GM23248 (cell line): ENCODE measurements at places on chromosomes 11 and 22.
A peak's percentile ranks its signal among the peaks of the same experiment; 100 is the strongest.

DNA sequence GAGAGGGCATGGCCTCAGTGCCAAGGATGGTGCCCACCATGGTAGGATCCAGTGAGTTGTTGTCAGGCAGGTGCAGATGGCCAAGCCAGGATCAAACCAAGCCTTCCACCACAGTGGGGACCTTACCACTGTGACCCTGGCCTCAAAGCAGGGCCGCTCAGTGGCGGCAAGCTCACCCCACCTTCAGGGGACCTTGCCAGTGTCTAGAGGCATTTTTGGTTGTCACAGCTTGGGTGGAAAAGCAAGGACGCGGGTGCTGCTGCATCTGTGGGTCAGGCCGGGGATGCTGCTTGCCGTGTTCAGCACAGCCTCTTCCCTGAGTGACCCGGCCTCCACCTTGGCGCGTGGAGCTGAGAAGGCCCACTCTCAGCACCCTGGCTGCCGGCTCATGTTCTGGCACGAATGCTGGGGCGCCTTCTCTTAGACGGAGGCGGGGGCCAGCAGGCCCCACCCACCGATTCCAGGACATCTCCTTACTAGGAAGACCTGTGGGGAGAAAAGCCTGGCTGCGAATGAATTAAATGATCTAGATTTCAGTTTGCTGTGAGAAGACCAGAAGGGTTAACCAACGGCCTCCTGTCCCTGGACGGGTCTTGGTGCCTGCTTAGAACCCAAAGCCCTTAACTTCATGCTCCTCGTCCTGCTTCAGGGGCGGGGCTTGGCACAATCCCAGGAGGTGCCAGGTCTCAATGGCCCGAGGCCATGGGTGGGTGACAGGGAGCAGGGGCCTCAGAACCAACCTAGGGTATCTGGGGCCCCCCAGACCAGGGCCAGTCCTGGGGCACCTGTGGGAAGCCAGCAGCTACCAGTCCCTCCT, 18.9 kb downstream of the TRMU start:
- no peak for DNase-seq

GRCh38 chr11:32333320-32333991, 101.9 kb downstream of the WT1 start:
- peak; percentile 72 for DNase-seq

DNA sequence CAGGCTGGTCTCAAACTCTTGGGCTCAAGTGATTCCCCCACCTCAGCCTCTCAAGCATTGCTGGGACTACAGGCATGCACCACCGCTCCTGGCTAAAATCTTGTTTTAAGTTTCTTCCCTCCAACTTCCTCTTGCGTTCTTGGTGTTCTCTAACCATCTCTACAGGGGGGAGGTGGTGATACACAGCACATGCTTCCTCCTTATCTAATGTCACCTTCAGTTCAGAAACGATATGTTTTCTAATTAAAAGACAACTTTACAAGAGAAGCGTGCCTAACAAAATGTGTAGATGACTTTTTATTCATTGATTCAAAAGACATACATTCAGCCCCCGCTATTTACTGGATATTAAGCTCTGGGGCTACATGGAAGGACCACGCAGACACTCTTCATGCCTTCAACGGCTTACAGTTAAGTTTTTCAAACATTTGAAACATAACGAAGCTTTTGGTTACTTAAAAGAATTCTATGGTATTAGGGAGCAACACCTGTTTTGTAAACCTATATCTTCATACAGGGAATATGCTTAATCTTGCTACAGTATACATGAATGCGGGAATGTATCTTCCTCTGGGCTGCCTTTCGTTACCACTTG, 933 bp upstream of the DLAT start:
- no peak for DNase-seq

- peak; percentile 81 for DNase-seq
Measured at GRCh38 chr22:36180038-36180880, 19.7 kb upstream of the APOL3 start.

DNA sequence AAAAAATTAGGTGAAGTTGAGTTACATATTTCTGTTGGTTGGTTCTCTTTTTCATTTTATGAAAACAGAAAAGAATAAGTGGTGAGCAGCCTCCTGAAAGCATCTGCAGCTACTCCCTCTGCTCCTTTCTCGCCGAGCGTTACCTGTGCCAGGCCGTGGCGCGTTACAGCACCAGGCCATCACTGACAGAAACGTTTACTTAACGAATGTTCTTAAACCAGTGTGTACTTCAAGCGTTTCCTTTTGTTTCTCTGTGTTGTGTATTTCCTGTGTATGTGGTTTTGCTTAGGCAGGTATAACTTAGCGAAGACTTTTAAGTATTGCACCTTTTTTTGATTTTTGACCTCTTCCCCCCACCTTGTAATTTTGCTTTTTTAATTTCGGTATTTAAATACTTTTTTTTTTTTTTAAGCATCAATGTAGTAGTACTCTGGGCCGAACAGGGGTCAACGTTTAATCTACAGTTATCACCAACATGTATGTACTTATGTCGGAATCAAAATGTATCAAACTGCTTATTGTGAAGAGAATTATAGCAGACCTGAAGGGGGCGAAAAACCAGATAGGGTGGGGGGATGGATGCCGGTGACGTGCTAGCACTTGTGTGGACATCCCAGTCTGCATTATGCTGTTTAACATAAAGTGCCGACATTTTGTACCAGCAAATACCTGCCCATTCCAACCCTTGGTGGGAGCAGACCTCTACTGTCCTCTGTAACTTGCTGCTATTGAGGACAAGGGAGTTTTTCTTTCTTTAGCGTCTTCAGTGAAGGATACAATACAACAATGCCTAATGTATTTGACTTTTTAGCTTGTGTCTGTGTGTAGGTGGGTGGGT, 21.6 kb upstream of the ADSL start:
- no peak for DNase-seq

GRCh38 chr22:44448271-44448830, 49.7 kb downstream of the RTL6 start:
- DNase-seq: peak; percentile 98

GRCh38 chr11:82738091-82738490, 4.4 kb upstream of the FAM181B start:
- no peak for DNase-seq

GRCh38 chr11:94826415-94826814, 58.3 kb downstream of the AMOTL1 start:
- no peak for DNase-seq

GRCh38 chr11:4466871-4467442, 15.5 kb upstream of the OR52K1 start:
- no peak for DNase-seq

- DNase-seq: peak; percentile 62
Measured at GRCh38 chr11:132714859-132715440, 817.4 kb downstream of the OPCML start.

DNA sequence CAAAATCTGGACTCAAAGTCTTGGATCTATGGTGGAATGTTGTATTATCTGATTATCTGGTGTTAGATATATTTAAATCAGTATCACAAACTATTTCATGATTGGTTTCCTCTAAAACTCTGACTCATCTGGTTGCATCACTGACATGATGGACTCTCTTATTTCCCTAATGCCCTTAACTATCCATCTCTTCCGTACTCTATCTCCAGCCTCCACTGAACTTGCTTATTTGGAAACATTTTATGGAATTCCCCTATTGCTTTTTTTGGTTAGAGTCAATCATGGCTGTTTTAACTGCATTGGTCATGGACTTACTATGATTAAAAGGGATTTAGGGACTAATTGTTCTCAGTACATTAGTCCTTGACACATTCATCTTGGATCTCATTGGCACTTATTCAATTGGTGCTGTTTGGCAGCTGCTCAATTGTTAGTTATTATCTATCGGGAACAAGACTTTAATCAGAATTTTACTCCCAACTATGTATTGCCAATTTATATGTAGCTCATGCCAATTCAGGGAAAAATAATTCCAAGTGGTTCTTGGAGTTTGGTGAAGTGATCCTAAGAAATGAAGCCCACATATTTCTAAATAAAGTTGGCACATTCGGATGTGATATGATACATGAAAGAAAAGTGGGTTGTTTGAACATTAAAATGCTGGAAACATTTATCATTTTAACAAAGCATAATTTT, 942.0 kb upstream of the CCDC90B start:
- DNase-seq: peak; percentile 4

DNA sequence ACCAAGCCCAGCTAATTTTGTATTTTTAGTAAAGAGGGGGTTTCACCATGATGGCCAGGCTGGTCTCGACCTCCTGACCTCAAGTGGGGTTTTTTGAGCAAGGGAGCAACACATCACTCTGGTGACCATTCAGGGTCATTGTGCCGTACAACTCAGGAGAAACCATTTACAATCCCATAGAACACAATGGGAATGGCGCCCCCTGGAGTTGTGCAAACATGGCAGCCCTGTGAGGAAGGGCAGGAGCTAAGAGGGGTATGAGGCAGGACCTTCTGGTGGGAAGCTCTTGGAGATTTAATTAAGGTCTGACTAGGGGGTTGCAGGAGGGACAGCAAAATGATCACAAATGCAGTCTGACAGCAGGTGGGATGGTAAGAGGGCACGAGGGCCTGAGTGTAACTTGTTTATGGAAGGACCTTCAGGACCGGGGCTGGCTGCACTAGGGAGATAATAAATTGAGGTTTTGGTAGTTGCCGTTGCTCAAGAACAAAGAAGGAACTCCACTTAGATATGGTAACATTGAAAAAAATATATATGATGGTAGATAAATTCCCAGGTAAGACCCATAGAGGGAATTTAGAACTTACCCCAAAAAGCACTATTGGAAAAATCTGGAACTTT, 9.1 kb upstream of the CSF2RB start:
- no peak for DNase-seq

DNA sequence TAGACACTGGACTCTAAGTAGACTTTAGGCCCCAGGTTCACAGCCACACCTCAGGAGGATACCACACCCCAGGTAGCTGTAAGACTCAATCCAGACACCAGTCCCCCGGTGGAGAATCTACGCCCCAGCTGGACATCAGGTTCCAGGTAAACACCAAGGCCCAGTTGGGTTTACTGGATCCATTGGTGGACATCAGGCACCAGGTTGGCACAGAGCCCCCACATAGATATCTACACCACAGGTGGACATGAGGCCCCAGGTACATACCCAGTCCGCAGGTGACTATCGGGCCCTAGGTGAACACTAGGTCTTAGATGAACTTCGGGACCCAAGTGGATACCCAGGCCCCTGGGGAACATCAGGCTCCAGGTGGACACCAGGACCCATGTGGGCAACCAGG, 58.9 kb upstream of the SEPTIN5 start:
- DNase-seq: no peak

GRCh38 chr22:33007485-33007884, 50.7 kb downstream of the SYN3 start:
- no peak for DNase-seq

DNA sequence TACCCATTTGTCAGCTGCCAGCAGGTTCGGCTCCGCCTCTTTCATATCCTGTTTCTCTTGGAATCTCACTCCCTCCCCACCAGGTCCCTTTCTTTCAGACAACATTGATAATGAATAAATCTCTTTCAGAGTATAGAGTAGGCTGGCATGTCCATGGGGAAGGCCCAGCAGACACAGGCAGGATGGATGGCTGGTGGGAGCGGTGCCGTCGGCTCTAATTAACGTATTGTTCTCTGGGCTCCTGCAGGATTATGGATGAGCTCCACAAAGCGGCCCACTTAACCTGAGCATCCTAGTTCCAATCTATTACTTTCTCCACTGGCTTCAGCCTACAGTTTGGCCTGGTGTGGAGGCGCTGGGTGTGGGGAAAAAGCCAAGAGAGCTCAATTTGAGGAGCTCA, 588.0 kb downstream of the BUD13 start:
- no peak for DNase-seq

DNA sequence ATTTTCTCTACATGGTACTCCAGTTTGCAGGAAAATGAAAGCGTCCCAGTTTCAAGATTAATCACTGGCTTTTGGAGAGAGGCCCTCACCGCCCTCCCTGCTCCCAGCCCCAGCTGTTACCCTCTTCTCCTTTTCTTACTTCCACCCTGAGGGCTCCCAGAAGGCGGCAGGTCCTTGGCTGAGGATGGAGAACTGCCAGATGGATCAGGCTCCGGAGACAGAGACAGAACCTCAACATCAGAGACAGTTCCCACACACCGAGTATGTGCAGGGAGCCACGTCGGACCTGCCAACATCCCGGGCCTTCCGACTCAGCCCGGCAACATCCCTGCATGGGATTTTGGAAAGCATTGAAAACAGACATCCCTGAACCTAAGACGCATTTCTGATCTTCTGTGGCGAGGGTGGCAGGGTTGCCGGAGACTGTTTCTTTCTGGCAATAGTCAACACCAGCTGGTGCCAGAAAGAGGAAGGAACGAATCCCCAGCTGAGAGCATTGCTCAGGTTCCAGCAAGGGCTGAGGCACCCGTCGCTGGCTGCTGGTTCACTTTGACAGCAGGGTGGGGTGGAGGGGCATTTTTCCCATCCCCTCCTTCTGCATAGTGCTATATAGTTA, 467.1 kb downstream of the MIAT start:
- DNase-seq: peak; percentile 45
